AG20443 (cell line): ENCODE measurements at places on chromosomes 13 and 19.

GRCh38 chr13:93552596-93552995, 326.0 kb downstream of the GPC6 start:
- DNase-seq: no peak

DNA sequence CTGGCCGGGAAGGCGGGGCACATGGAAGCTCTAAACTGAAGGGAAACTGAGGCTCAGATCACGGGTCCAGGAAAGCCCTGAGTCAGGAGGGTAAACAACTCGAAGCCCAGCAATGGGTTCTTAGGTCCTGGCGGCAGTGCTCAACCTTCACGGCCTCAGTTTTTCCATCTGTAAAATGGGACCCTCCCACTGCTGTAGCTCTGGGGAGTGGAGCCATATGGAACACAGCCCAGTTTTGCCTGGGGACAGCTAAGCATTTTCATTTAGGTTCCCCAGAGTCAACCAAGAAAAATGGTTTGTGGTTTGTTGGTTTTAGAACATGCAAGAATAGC, 30.4 kb downstream of the CEBPG start:
- no peak for DNase-seq

GRCh38 chr19:22286151-22286810, at the start of gene ZNF729:
Gene ZNF729 (plus strand): TSS chr19:22286441. CDS start chr19:22286526, 85 bp downstream.
- no peak for DNase-seq

GRCh38 chr19:45211751-45212381, 33.3 kb downstream of the BLOC1S3 start:
- no peak for DNase-seq

DNA sequence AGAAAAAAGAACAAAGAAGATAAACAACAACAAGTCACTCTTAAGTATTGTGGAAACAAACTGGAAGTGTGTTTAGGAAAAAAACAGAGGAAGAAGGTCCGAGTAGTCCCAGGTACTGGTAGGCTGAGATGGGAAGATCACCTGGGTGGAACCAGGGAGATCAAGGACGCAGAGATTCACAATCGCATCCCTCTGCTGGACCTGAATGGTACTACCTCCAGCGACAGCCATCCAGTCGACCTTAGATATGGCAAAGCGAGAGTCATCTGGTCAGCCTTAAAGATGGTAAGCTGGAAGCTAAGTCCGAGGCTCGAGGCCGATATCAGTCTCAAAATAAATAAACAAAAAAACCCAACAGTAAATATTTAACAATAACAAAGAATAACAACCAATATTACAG, 44.9 kb upstream of the ZNF91 start:
- DNase-seq: no peak

DNA sequence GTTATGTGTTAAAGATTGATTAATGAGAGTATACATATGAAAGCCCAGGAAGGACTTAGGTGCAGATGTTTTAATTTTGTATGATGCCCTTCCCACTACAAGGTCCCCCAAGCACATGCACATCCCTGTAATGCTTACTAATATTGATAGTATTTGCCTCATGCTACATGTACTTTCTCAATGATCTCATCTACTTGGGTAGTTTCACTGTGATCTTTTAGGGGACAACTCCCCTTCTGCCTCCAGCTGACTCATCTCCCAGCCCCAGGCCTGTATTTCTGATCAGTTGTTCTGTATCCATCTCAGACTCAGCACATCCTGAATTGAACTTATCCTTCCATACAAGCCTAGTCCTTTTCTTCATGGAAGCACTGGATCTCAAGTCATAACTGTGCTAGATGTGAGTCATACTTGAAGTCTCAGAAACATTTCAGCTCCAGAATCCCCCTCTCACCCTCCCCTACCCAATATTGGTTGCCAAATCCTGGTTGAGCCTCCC, 49.4 kb upstream of the INTS6 start:
- peak; percentile 25 for DNase-seq

DNA sequence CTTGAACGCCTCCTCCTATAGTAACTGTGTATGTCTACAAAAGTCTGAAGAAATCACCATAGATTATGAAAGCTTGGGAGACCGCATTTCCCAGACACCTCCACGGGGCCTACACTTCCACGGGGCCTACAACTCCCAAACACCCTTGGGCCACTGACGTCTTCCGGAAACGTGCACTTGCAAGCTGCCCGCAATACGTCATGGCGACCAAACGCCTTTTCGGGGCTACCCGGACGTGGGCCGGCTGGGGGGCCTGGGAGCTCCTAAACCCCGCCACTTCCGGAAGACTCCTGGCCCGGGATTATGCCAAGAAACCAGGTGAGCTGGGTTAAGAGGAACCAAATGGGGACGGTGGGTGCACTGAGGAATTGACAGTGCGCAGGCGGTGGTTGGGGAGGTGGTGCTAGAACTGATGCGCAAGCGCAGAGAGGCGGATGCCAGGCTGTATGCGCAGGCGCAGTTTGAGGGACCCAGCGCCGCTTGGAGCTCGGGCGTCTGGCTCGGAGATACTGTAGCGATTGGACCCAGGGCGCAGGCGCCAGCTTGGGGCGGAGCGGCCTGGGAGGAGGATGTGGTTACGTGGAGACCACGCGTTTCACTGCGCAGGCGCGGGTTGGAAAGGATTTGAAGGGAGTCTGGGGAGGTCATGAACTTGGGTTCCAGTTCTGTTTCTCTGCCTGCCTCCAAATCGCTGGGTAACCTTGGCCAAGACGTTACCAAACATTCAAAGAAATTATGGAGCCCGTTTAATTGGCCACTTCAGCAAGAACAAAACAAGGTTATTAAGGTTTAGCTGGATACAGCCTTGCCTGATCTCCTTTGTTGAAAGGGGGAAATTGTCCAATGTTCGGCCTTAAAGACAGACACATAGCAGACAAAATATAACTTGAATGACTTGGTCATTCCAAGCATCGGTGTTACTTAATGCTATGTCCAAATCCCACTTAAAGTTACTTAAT, at the start of gene MRPL54:
MRPL54 (plus strand) TSS at position 182 of the 959 bp plus-strand sequence; CDS start at position 201, 19 bp downstream.
- peak; percentile 100 for DNase-seq
